ENCODE measurements at places on chromosomes 16 and 17.

DNA sequence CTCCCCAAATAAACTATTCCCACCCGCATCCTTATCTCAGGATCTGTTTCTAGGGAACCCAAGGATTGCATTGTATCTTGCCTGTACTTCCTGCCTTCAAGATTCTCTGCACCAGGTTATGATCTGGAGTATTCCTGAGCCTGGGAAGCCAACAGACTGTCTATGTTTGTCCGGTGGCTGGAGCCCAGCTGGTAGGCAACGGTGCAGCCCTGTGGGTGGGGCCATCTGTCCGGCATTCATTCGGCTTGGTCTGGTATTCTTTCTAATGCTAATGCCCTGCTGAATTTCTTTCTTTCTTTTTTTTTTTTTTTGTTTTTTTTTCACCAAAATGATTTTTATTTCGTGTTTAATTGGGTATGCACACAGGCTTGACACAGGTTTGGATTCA is 20.7 kb upstream of the TVP23A start:
- DNase-seq = peak; percentile 34

GRCh38 chr17:76038050-76038449 is 10.9 kb upstream of the EVPL start:
- no peak for DNase-seq

DNA sequence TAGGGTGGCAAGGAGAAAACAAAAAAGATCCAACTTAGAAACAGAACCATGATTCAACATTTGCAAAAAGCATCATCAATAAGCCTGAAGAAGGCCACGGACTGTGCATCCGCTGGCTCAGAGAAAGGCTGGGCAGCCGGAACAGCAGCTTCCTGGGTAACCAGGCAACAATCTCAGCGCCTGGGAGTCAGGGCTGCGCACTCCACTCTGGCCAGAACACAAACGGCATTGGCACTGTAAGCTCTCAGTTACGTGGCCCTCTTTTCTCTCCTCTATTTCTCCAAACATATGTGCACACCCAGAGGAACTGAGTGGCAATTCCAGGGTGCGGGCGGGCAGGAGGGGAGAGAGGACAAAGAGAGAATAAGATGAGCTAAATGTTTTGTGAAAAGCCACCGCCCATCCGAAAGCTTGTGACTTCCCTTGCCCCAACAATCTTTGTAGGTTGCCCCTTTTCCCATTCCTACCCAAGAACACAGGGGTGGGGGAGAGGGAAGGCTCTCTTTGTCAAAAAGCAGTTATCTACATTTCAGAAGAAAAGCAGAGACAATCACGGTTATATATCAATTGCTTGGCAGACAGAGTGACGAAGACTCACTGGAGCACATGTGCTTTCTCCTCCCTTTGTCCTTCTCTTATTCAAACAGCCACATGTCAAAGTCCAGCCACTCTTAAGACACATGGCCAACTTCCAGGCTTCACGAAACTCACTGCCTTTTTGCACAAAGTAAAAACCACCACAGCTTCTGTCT is 6.6 kb upstream of the GHDC start:
- no peak for DNase-seq

DNA sequence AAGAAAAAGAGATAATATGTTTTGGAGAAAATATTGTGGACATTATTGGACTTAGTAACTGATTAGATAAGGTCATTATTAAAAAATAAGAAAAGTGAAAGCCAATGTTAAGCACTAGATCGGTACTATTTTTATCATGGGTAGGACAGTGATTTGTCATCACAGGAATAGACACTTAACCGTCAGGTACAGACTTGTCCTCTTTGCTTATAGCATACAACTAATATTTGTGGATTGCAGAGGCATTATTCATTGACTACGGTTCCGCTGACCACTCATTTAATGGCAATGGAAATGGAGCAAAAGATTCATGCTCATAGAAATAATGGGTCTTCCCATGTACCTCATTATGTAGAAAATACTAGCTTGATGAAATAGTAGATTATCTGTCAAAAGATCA is 596.3 kb upstream of the CA10 start:
- no peak for DNase-seq

- DNase-seq = no peak
These were observed 18.7 kb downstream of the DUS2 start for GRCh38 chr16:68041783-68042182.

DNA sequence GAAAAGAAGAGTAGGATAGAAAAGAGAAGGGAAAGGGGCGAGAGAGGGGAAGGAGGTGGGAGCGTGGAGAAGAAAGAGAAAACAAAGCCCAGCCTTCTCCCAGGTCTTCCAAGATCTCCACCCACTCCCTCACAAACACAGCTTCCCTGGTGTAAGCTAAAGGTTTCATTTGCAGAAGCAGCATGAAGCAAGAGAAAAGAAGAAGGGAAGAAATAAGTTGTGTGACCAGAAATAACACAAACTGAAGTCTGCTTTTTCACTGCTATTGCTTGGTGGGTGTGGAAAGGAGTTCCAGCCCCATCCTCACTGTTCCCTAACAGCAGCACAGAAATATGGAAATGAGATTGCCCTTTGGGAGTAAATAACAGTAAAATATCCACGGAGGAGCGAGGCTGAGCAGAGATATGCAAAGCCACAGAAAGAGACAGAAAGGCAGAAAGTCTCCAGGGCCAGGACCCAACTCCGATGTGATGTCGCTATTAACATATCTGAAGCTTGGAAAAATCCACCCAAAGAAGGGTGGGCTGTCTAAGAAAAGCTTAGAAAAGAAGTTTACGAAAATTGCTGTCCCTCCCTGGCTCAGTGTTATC is 10.3 kb upstream of the GAS7 start:
- no peak for DNase-seq

- DNase-seq = peak; percentile 48
These were observed 62.2 kb upstream of the CHMP6 start for GRCh38 chr17:80929449-80929848.

DNA sequence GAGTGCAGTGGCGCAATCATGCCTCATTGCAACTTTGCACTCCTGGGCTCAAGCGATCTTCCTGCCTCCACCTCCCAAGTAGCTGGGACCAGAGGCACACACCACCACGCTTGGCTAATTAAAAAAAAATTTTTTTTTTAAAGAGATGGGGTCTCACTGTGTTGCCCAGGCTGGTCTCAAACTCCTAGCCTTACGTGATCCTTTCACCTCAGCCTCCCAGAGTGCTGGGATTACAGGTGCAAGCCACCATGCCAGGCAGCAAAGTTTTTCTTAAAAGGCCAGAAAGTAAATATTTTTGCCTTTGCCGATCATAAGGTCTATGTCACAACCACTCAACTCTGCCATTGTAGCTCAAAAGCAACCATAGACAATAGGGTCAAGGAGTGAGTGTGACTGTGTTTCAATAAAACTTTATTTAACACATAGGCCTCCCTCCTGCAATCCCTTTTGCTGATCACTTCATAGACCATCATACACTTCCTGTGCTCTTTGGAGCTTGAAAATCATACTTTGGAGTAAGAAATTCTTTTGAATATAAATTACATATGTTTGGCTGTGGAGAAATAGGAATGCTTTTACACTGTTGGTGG is 48.6 kb downstream of the PITPNC1 start:
- DNase-seq = no peak

- DNase-seq = no peak
These were observed 100.5 kb downstream of the MSI2 start for GRCh38 chr17:57356719-57357391.

DNA sequence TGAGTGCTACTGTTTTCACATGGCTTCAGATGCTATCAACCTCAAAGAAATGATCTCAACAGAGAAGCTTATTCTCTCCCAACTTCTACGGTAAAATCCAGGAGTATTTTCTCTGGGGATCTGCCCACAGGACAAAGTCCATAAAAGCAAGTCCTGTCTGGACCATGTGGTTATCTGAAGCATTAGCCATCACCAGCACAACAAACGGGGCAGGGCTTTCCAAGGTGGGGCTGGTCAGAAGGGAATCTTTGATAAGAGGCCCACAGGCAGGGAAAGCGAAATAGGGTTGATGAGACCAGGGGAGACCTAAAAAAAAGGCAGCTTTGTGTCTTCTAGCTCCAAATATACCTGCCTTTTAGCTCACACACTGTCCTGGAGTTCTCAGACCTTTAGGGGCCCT is 38.7 kb upstream of the CACNG3 start:
- no peak for DNase-seq

- DNase-seq = no peak
These were observed 12.2 kb upstream of the CLEC18C start for GRCh38 chr16:70161350-70161749.

- no peak for DNase-seq
These were observed 957.1 kb upstream of the RBFOX1 start for GRCh38 chr16:6375465-6376075.

- DNase-seq = no peak
These were observed 590 bp downstream of the TMEM219 start for GRCh38 chr16:29962344-29962994.

DNA sequence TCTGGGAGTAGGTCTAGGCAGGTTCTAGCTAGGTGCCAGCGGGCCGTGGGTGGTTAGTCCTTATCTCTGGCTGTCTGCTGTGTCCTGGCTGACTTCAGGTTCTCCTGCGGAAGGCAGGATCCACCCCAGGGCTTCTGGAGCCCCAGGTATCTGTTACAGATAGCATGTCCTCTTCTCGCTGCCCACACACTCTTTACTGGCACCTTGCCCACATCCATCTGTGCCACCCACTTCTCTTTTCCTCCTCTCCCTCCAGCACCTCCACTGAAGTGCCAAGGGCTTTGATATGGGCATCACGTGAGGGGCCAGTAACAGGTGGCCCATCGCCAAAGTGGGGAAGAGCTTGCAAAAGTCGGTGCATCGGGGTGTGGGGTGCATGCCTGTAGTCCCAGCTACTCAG is 4.6 kb upstream of the MPP2 start:
- DNase-seq = no peak
